ENCODE measurements at places on chromosomes 3 and 15. TPM values are rescaled to one million over a fixed set of nuclear protein-coding genes. Genes with fewer than 3 reads are reported as not detected.

DNA sequence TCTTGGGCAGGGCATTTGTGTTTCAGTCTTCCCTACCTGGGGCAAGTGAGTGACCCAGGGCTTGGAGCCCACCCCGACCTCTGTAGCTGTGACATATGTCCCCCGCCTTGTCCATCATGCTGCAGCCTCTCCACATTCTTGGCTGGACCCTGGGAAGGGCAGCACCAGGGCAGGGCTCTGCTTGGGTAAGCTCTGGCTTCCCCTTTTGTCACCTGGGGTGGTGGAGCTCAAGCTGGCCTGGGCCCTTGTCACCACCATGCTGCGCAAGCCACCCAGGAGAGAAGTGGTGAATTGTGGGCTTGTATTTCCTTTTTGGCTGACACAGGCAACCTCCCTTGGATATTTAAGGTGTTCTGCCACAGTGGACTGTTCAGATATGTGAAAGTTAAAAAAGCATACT, 29.3 kb downstream of the SPSB4 start:
- no peak overlapping the region for H3K27ac ChIP-seq
- peaks cover 89% of the 10 kb centered on the region for H3K4me1 ChIP-seq
- no peaks in the 10 kb centered on the region for H3K36me3 ChIP-seq

GRCh38 chr3:159996018-159996417, 7.4 kb downstream of the IL12A start:
- no peaks in the 10 kb centered on the region for H3K36me3 ChIP-seq
- H3K4me3 ChIP-seq: no peak overlapping the region
- no peak overlapping the region for H3K27ac ChIP-seq
- no peak for DNase-seq
- H3K4me1 ChIP-seq: peaks cover 11% of the 10 kb centered on the region
- no peaks in the 10 kb centered on the region for H3K27me3 ChIP-seq

Gene AADAC
- 0.57 TPM for total RNA-seq

Gene CNTN6
- total RNA-seq: not detected

DNA sequence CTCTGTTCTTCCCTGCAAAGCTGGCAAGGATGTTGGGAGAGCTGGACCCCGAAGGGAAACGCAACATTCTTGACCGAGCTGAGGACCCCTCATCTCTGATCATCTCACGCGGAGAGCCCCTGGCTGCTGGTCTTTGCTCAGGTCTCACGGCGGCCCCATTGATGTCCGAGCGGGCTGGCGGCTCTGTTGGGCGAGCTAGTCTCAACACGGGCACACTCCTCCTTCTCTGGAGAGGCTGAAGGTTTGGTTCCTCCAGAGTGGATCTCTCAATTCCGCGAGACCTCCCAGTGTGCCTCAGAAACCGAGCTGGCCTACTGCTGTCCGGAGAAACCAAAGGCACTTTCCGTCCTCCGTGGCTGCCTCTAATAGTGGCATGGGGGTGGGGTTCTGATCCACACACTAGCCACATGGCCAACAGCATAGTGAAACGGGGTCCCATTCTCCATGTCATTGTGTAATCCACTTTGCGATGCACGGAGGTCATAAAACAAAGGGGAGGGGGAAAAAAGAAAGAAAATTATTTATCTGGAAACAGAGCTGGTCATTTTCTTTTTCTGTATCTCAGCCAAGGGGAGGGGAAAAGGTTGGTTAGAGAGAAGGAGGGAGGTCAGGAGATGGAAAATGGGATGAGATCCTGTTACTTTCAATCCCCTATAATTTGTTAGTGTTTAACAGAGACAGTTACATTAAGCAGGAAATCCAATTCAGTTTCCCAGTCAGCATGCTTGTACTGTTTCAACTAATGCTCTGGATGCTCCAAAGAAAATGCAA, 1.3 kb downstream of the CCDC80 start:
- no peak overlapping the region for H3K27ac ChIP-seq
- no peaks in the 10 kb centered on the region for H3K27me3 ChIP-seq
- no peak for DNase-seq
- peaks cover 19% of the 10 kb centered on the region for H3K4me1 ChIP-seq
- peak overlapping the region; percentile 46 for H3K4me3 ChIP-seq
